ENCODE measurements at places on chromosomes 13 and 19. TPM values are rescaled to one million over a fixed set of nuclear protein-coding genes. Genes with fewer than 3 reads are reported as not detected.
A peak's percentile ranks its signal among the peaks of the same experiment; 100 is the strongest.

Gene SIGLEC12
- 4.5 TPM for total RNA-seq

Gene DPP9
- total RNA-seq, result 84.8 TPM

Gene CYP2A7
- not detected for total RNA-seq

Gene SYT5
- total RNA-seq, result 0.23 TPM

Gene ZNF628
- 8.6 TPM for total RNA-seq

Gene CLC
- total RNA-seq, result 0.30 TPM

- DNase-seq, result no peak
These were observed 1423.8 kb upstream of the MIR17HG start for GRCh38 chr13:89923736-89924135.

DNA sequence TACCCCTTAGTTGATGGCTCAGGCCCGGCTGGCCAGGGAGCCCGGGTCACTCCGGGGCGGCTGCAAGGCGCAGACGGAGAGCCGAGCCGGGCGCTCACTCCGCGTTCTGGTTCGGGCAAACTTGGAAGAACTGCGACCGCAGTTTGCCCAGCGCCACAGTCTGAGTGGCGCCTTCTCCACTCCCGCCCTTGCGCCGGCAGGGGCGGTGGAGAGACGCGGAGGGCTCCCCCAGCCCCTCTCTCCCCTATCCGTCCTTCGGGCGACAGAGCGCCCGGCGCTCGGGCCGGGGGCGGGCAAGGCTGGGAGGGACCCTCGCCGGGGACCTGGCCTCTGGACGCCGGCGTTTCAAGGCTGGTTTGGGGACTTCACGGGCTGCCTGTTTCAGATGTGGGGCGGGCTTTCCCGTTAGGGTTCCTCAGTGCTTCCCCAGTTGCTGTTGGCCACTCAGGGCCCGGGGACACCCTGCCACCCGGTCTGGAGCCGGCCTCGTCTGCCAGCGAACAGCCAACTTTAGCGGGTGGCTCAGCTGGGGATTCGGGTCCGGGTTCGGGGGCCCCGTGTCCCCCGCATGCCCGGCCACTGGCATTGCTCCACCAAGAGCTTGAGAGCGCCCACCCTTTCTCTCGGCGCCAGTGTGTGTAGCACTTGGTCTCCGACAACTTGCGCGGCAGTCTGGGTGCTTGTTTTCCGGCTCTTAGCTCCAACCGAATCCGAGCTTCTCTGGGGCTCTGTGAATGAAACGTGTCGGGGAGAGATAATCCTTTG, 1.5 kb downstream of the GPC6 start:
- DNase-seq, result no peak

DNA sequence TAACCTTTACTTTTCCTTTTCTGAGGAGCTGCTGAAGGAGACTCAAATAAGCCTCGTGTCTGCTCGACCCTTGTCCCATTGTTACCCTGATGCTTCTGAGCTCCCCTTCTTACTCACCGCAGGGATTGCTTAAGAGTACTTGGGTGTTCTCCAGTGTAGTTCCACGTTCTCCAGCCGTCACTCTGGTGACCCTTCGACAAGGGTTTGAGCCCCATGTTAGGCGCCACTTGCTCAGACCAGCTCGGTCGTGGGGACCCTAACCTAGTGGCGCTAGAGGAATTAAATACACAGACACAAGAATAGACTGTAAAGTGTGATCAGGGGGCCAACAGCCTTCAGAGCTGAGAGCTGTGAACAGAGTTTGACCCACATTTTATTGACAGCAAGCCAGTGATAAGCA, 10.3 kb downstream of the ZNF480 start:
- DNase-seq, result no peak

DNA sequence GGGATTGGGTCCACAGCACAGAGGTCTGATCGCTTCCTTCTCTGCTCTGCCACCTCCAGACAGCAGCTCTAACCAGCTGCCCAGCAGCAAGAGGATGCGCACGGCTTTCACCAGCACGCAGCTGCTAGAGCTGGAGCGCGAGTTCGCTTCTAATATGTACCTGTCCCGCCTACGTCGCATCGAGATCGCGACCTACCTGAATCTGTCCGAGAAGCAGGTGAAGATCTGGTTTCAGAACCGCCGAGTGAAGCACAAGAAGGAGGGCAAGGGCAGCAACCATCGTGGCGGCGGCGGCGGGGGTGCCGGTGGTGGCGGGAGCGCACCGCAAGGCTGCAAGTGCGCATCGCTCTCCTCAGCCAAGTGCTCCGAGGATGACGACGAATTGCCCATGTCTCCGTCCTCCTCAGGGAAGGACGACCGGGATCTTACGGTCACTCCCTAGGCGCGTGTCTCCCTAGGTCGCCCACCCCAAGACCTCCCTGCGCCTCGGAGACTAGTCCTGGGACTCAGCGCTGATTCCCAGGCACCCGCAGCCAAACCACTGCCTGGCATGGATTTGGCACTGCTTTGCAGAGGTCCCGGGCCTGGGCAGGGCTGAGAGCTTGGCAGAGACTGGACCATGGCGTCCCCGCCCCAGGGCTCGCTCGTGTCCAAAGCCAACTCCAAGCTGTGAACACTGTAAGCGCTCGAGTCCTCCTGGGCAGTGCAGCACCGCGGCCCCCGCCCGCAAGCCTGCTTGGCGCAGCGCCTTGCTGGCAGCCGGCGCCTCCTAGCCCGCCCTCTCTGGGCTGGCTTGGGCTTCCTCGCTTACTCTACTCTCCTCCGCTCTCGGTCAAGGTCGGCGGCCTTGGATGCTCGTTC, 1.5 kb downstream of the GSX1 start:
- DNase-seq, result no peak

GRCh38 chr13:24180750-24181377, 20.3 kb downstream of the SPATA13 start:
- DNase-seq, result no peak

GRCh38 chr19:38233740-38234251, 9.8 kb upstream of the DPF1 start:
- peak; percentile 73 for DNase-seq

- DNase-seq, result no peak
These were observed 6.6 kb downstream of the THOP1 start for GRCh38 chr19:2791876-2792275.

- DNase-seq, result no peak
These were observed 3.6 kb upstream of the MIER2 start for GRCh38 chr19:347946-348861.

DNA sequence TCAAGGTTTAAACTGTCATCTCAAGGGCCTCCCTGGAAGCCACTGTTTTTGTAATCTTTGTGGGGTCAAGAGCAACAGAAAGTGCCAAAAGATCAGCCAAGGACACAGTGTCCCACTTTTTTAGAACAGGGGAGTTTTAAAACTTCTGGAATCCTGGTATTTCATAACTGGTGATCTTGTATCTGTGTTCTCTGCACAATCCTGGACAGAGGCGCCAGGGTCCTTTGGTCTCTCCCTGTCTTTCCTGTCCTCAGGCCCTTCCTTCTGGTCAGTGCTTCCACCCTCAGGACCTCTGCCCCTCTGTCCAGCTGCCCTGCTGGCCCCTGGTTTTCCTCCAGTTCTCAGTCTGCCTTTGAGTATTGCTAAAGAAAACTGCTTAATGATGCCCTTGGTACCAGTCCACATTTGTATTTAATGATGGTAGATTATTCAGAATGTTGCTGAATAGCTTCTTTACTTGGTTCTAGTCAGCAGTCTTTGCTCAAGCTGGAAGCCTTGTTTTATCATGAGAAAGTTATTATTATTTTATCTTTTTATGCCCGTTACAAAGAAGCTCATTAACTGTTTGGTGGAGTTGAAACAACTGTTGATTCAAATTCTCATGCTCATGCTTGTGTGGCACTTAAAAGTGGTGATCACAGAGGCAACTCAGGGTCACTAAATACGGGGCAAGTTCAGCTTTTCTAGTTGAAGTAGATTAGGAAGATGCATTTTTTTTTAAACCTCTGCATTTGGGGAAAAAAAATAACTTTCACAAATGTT, 47.5 kb downstream of the WASF3 start:
- no peak for DNase-seq

DNA sequence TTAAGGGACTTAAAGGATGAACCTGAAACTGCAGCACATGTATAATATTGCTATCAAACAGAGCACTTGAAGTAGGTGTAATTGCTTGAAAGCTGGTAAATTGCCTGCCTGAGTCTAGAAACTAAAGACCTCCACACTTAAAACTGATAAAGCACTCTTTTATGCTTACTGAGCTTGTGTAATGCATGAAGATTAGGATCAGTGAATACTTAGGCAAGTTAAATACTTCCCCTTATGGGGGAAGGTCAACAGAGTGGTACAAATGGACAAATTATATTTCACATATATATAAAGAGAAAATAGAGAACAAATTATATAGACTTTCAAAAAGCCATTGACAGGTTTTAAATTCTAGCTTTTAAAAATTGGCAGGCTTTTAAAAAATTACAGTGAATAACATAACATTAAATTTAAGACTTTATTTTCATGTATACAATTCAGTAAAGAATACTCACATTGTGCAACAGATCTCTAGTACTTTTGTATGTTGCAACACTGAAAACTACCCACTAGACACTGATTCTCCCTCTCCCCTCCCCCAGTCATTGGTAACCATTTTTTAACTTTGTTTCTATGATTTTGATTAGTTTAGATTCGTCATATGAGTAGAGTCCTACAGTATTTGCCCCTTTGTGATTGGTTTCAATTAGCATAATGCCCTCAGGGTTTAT, 23.9 kb downstream of the PIBF1 start:
- DNase-seq, result no peak

GRCh38 chr13:31346891-31347290, 147.1 kb downstream of the B3GLCT start:
- no peak for DNase-seq

GRCh38 chr19:3202346-3202745, 16.6 kb downstream of the NCLN start:
- no peak for DNase-seq

DNA sequence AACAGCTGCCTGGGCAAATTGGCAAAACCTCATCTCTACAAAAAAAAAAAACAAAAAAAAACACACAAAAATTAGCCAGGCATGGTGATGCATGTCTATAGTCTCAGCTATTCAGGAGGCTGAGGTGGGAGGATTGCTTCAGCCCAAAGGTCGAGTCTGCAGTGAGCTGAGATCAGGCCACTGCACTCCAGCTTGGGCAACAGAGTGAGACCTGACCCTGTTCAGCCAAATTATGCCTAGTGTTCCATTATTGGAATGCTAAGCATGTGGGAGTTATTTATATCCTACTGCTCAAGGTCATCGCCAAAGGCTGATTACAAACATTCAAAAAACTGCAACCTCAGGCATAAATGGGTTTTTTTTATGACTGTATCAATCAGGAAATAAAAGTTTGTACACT, 1251.0 kb upstream of the PCDH9 start:
- no peak for DNase-seq

DNA sequence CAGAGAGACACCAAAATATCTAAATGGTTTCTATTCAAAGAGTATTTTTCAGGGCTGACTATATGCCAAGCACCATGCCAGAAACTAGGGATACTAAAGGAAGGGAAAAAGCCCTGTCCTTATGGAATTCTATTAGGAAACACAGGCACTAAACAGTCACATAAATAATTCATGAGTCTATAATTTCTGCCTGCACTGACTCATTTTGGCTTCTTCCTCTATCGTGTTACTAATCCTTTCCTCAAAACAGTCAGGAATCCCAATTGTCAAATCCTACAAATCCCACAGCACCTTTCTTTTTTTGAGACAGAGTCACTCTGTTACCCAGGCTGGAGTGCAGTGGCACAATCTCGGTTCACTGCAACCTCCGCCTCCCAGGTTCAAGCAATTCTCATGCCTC, 29.2 kb downstream of the XPO4 start:
- DNase-seq, result no peak

- DNase-seq, result peak; percentile 85
These were observed at the start of gene TPM4 for GRCh38 chr19:16076154-16076957. TPM4 (plus strand) TSS chr19:16076495; CDS start chr19:16076566, 71 bp downstream.

- DNase-seq, result no peak
These were observed 741.1 kb downstream of the DIAPH3 start for GRCh38 chr13:59422646-59423045.

DNA sequence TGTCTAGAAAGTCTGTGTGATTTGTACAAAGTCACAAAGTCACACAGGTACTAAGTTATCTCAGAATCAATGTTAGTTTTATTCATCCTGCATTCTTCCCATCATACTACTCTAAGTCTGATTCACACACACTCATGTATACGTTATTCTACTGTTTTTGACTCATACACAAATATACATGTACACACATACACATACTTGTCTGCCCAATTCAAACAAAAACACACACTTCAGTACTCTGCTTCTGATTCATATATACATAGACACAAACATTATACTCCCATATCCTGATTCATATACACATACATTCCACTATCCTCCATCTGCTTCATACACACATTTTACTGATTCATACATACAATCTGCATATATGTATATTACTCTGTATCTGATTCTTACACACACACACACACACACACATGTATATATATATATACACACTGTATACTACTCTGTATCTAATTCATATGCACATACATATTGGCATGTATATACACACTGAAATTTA, 69.3 kb downstream of the KLF12 start:
- no peak for DNase-seq

DNA sequence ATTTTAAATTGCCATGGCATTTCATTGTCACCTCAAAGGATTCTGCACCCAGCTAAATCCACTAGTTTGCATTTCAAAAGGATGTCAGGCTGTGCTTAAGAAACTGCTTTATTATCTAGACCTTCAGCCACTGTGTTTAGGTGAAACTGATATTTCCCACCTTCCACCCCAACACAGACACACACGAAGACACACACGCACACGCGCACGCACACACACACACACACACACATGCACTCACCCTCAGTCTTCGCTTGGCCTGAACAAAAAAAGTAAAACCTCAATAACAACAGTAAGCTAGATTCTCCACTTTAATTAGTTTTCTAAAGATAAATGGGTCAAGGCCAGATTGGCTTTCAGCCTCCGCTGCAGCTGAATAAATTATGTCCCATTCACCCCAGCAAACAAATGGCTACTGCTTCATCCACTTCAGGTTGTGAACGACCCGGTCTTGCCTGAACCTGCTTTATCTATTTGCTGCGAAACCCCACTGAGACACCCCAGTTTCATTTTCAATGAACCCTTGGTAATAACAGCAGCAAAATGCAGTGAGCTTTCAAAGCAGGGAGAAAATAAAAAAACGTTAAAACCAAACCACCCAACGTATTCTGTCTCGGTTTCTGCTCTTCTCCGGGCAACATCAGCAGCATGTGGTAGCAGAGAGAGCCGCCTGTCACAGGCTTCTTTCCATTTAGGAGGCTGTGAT, 166.8 kb downstream of the DCT start:
- DNase-seq, result no peak

All from activated T-helper 2 cell treated with anti-CD3 and anti-CD28 coated beads, Interferon-gamma antibody, Interleukin-2, Interleukin-4, amounts not matched to agents 10 μg/mL and 5 μg/mL and 100 μg/mL, durations not matched to agents 14 hours and 24 hours and 36 hours (primary cell).